ENCODE measurements at places on chromosomes 7 and 10.

DNA sequence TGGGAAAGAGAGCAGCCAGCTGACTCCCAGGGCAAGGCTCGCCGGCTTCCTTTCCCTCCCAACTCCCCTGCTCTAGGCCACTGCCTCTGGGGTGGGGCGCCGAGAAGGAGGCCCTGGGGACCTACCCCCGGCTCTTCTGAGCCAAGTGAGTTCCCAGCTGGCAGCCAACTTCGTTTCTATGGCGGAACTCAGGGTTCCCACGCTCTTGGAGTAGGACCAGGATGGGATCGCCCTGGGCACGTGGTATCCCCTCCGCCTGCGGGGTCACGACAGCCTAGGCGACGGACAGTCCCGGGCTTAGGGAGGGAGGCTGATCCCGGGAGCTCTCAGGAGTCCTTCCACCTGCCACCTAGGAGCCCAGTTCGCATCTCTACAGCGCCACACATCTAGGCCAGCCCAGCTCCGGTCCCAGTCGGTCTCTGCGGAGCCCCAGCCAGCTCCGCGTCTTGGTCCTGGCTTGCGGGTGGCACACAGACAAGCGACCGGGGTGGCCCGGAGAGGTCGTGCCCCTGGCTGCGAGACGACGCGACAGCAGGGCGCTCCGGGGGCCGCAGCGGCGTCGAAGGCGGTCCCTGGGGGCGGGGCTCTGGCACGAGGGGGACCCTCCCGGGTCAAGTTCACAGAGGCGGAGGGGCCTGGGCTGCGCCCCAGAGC lies 20.5 kb upstream of the GATA3 start:
- no peak for DNase-seq

DNA sequence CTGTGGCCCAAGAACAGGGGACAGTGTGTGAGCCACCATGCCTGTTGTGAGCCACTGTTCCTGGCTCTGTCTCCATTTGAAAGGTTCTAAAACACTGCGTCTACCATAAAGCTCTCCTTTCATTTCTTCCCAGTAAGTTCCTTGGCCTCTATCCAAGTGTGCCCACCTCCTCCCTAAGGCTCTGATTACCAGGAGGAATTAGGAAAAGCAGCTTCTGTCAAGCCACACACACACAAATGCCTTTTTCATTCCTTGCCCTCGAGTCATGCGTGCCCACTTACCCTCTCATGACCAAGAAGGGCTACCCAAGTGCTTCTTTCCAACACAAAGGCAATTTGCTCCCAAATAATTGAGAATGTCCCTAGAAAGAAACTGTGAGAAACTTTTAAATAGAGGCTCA lies 70.8 kb upstream of the PARD3 start:
- DNase-seq = no peak

DNA sequence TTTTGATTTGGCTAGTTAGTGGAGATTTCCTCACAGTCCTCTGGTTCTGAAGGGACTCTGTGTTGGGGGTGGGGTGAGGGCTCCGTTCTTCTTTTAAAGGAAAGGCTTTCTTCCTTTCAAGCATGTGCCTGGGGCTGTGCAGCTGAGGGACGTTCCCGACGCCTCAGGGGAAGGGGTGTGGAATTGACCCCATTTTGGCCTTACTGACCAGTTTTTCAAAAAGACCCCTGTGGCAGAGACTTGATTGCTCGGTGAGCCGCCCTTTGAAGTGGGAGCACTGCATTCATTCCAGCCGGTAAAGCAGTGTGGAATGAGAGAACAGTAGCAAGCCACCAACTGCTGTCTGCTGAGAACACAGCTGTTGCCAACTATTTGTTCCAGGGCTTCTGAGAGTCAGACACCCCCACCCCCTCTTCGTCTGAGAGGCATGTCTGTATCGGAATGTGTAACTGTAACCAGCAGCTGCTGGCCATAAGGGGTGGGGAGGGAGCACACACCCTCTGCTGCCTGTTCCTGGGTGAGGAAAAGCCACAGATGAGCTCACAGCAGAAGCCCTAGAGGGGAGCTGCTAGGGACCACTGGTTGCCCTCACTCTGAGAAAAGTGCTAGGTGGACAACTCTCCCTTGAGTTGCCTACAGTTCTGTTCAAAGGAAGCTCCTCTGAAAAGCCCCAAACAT lies 33.2 kb downstream of the WBP1L start:
- peak; percentile 91 for DNase-seq

DNA sequence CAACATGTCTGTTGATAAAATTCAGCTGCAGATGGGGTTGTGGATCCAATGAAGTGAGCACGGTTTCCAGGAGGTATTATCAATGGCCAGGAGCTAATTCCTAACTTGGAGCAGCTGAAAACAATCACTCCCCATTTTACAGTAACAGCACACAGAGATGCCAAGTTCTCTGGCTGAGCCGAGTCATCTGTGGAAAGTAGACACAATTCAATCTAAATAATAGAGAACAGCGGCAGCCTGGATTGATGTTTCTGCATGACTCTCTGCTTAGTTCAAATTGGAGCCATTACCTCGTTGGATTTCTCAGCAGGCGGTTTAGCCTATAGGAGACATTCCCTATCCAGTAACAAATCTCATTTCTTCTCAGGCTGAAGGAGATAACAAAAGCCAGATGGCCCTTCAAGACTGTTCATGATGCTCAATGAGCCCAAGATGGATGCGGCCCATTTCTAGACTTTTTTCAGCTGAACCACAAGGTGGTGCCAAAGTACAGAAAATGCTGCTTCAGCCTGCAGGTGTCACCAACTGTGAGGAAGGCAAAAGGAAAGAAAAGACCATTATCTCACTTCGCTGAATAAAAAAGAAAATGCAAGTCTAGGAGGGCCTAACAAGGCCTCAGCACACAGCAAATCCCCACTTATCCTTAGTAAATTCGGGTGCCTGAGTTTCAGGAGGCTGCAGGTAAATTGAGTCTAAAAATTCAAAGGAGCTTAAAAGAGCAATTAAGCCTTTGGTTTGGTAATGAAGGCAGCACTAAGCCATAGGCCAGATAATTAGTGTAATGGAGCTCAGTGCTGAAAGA lies 83.7 kb downstream of the SLC16A9 start:
- DNase-seq = peak; percentile 78

DNA sequence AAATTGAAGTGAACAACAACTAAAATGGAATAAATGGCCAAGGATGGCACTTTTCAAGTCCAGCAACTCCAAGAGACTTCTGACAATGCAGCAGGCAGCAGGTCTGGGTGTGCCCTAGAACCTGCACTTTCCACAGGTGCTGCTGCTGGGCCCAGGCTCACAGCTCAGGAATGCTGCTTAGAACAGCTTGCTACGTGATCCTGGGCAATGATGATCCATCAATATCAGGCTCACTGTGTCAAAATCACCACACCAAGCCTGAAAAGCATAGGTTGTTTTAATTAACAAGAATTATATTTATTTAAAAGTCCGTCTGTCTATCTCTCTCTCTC lies 148.4 kb downstream of the TNS3 start:
- DNase-seq = no peak

- DNase-seq = no peak
Measured at GRCh38 chr7:99740573-99741440, 5.8 kb upstream of the CYP3A7 start.

DNA sequence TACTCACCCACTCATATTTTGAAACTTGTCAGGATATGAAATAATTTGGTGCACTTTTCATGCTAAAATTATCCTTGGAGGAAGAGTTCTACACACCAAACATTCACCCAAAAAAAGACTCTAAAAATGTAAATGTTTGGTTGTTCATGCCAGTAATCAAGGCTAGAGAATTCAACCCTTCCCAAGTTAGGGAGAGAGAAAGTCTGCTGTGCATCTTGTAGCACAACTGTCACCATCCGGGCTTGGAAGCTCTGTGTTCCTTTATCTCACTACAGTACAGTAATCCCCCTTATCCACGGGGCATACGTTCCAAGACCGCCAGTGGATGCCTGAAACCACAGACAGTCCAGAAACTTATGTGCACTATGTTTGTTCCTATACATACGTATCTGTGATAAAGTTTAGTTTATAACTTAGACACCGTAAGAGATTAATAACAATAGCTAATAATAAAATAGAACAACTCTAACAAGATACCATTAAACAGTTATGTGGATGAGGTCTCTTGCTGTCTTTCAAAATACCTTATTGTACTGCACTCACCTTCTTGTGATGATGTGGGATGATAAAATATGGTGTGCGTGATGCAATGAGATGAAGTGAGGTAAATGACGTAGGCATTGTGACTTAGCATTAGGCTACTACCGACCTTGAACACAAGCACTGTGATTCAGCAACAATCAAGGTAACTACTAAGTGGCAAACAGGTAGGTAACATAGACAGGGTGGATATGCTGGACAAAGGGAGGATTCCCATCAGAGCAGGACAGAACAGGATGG lies 24.6 kb upstream of the HECTD2 start:
- DNase-seq = no peak

DNA sequence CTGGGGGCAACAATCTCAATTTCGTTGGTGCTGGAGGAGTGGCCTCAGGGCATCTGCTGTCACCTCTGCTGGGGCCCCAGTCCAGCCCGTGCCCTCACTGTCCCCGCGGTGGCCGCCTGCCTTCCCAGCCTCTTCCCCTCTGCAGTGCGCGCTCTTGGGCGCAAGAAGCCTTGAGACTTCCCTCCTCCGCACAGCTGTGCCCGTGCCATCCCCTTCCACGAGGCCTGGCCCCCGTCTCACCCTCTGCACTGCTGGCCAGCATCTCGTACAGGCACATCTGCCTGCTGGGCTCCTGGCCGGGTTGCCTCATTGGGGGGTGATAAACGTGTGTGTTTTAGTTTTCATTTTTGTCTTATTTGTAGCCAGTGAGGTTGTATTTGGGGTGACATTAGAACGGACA lies 14.0 kb downstream of the IDI2 start:
- DNase-seq = no peak

DNA sequence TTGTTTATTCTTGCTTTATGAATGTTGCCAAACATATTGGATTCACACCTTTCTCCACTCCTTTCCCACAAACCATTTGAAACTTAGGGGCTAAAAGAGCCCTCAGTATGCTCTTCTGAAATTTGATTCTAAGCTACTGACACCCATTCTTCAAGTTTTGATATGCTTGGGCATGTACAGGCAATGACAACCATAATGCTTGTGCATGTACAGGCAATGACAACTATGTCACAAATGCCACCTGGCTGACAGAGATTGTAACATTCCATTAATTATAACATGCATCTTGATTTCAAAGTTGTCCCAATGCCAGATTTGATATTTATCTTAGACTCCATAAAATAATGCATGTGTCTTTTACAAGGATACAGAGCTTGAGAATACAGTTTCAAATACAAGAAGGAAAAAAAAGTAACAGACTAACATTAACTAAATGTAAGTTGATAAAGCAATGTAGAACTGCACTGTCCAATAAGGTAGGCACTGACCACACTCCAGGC lies 17.5 kb upstream of the CDK1 start:
- DNase-seq = no peak

DNA sequence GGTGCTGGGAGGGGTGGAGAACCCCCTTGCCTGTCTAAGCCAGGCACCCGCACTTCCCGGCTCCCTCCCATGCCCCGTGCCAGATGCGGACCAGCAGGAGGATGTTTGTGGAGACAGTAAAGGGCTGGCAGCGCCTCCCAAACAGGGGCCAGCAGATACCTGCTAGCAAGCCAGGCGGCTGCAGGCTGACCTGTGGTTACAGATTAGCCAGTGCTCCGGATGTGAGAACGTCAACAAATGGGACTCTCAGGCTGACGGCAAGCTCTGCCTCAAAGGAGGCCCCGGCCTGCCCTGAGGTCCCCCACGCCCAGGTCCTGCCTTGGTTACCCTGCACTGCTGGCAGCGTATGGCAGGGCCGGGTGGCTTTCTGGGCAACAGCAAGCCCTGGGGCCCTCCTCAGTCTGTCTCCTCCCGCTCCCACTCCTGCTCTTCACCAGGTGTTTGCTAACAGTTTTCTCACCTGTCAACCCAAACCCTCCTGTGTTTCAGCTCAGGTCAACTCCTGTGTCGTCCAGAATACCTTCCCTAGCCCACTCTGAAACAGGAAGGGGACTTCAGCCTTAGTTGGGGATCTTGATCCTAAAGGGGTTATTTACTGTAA lies 85.4 kb downstream of the NEURL1 start:
- DNase-seq = no peak

- DNase-seq = peak; percentile 58
Measured at GRCh38 chr7:8724080-8724718, 290.8 kb downstream of the NXPH1 start.

DNA sequence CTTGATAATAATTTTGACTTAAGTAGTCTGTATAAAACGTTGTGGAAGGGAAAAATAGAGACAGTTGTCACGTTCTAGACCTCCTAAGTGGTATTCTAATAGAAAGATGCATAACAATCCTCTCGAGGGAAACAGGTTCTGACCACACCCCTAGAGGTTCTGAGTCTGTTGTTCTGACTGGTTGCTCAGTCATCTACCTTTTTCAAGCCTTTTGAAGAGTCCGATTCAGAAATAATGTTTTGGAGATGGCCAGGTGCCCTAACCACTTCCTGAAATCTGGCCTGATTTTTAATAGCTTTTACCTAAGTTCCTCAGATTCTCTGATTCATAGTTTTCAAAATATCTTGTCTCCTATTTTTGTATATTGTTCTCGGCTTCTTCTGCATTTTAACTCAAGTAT lies 175.6 kb downstream of the HDAC9 start:
- DNase-seq = no peak

- DNase-seq = no peak
Measured at GRCh38 chr7:135197906-135198655, 13.2 kb downstream of the WDR91 start.

DNA sequence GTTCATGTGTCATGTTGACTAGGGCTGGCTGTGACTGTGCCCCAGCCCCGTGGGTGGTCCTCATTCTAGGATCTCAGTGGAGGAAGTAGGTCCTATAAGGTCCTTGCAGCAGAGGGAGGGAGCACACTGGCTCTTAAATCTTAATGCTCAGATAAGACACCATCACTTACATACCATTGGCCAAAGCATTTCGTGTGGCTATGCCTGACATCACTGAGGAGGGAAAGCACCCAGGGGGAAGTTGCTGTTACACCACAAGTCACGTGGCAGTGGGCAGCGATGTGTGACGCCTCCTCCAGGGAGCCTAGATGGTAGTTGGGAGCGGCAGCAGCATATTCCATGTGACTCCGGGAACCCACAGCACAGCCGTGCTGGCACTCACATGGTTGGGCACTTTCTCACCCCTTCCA lies 224.7 kb upstream of the SH2B2 start:
- DNase-seq = no peak

DNA sequence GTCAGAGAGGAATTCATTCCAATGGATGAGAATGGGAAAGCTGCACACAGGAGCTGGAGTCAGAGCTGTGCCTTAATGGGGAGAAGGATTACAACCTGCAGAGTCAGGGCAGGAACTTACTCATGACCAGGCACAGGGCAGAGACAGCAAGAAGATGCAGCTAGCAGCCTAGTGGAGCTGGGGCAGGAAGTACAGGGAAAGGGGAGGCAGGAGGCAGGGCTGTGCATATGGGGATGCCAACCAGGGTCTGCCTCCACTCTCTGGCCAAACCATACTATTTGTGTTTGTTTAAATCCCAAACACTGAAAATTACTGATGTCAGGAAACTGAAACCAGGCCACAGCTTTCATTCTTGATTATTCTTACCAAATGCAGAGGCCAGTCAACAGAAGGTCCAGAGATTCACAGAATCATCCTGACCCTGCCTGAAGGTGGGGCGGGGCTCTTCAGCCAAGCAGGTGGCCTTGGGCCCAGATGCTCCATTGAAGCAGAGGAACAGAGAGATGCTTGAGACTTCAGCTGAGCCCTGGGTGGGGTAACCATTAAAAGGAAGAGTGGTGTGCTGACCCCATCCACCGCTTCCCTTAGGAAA lies 461.9 kb downstream of the KCNMA1 start:
- DNase-seq = no peak

GRCh38 chr10:130231251-130231741 lies 95.1 kb downstream of the GLRX3 start:
- no peak for DNase-seq

- no peak for DNase-seq
Measured at GRCh38 chr7:34073676-34074075, 168.3 kb downstream of the BMPER start.

- peak; percentile 68 for DNase-seq
Measured at GRCh38 chr7:32588657-32589056, 93.4 kb downstream of the AVL9 start.
